ENCODE measurements at places on chromosomes 3 and 15. TPM values are rescaled to one million over a fixed set of nuclear protein-coding genes. Genes with fewer than 3 reads are reported as not detected.

The GLDN gene
- total RNA-seq, result not detected

The GOLGA8T gene
- not detected for total RNA-seq

- no peak for ATAC-seq
Measured at GRCh38 chr15:95840004-95840403, 490.5 kb upstream of the NR2F2 start.

- no peak for ATAC-seq
Measured at GRCh38 chr3:9251055-9251786, 1.8 kb upstream of the SRGAP3 start.

Measured in activated T-helper 17 cell treated with anti-CD3 and anti-CD28 coated beads, Interleukin-2, amount 50 U/mL, for 72 hours (primary cell).